Activated CD4-positive, alpha-beta T cell treated with anti-CD3 and anti-CD28 coated beads, Interleukin-2, amount 50 U/mL, for 48 hours (primary cell): ENCODE measurements at places on chromosomes 13 and 19.

- DNase-seq = no peak
These were observed 47.5 kb upstream of the MED4 start for GRCh38 chr13:48142436-48142835.

GRCh38 chr13:40874138-40874779 lies 84.8 kb downstream of the SLC25A15 start:
- DNase-seq = no peak

- no peak for DNase-seq
These were observed 95.2 kb downstream of the LRCH1 start for GRCh38 chr13:46648166-46648607.

DNA sequence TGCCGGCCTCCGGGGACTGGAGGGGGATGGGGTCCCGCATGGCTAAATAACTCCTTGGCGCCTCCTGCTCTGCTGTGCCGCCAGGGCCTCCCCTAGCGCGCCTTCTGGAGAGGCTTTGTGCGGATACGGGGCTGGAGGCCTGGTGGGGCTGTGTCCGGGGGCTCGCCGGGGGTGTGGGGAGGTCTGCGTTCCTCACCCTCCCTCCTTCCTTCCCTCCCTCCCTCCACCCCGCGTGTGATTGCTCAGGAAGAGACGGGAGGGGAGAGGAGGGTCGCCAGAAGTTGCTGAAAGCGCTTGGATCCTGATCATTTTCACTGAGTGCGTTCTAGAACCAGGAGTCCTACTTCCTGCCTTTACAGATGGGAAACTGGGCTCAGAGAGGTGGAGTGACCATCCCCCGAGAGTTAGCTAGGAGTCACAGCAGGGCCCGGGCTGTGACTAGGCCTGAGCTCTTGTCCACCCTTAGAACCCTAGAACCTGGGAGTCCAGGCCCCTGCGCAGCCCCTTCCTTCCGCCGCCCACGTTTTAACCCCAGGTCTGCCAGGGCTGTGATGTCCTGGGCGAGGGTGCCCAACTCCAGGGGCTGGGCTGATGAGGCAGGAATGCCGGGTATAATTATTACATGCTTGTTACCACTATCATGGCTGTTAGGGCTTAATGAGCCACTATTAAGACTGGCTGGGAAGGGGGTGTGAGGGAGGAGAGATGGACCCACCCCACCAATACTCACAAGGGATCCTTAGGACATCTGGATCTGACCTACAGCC lies 782 bp upstream of the JUND start:
- DNase-seq = peak; percentile 55

DNA sequence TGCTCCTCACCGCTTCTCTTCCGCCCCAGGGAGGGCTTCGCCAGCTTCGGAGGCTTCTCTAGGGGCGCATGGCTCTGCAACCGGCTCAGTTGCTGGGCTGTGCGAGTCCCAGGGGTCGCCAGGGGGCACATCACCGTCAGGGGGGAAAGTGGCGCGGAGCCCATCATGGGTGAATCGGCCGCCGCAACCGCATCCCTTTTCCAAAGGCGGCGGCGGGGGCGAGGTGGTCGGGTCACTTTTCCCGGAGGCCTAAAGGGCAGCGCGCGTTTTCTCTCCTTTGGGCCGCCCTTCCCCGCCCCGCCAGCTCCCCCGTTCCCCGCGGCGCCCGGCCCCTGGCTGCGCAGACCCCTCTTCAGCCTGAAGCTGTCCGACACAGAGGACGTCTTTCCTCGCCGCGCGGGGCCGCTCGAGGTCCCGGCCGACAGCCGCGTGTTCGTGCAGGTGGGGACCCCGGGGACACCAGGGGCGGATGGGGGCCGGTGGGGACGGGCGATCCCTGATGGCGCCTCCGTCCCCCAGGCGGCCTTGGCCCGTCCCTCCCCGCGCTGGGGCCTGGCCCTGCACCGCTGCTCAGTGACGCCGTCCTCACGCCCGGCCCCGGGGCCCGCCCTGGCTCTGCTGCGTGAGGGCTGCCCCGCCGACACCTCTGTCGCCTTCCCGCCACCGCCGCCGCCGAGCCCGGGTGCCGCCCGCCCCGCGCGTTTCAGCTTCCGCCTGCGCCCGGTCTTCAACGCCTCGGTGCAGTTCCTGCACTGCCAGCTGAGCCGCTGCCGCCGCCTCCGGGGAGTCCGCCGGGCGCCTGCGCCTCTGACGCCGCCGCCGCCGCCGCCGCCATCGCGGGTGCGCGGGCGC lies 1.7 kb downstream of the TGFBR3L start:
- peak; percentile 59 for DNase-seq

GRCh38 chr13:44812818-44813217 lies 176.5 kb downstream of the NUFIP1 start:
- DNase-seq = no peak

DNA sequence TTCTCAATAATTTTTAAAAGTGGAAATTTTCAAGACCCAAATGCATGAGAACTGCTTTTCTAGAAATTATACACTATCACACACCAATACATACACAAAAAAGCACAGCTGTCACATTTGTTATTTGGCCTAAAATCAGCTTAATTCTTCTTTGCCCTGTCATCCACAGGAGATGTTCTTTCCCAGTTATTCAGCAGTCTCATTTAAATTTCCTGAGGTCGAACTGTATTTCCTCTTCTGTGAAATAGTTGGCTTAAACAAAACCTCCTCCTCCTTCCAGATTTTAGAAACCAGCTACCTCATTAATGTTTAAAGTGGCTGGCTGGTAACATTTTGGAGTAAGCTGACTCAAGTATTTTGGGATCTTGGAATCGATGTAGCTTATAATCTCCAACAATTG lies 39.1 kb downstream of the SMAD9 start:
- DNase-seq = no peak

DNA sequence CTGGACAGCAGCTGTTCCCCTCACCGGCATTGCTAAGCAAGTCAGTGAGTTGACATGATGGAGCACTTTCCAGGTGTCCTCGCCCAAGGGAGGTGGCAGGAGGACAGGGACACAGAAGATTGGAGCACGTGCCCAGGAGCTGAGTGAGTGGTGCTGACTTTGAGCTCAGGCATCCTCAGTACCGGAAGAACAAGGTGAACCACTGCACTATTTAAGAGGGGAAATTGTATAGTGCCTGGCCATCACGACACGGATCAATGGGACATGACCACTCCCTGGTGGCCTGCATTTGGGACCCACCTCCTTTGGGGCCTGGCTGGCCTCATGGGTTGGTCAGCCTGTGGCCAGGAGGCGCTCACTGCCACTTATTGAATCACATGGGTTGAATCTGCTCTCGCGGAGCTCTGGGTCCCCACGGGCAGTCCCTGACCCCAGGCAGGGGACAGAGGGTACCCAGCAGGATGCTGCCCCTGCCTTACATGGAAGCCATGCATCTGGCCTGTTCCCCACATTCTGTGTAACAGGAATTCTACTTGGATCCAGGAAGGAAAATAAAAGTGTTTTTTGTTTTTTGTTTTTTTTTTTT lies 206.9 kb upstream of the ZNF536 start:
- DNase-seq = no peak

GRCh38 chr13:35219021-35219420 lies 257.5 kb downstream of the MAB21L1 start:
- no peak for DNase-seq

GRCh38 chr13:112974671-112975070 lies 5.7 kb downstream of the MCF2L start:
- DNase-seq = no peak

GRCh38 chr13:113584870-113585671 lies 518 bp downstream of the TFDP1 start:
- peak; percentile 37 for DNase-seq

- DNase-seq = no peak
These were observed 299.7 kb downstream of the LMO7 start for GRCh38 chr13:75935805-75936204.

DNA sequence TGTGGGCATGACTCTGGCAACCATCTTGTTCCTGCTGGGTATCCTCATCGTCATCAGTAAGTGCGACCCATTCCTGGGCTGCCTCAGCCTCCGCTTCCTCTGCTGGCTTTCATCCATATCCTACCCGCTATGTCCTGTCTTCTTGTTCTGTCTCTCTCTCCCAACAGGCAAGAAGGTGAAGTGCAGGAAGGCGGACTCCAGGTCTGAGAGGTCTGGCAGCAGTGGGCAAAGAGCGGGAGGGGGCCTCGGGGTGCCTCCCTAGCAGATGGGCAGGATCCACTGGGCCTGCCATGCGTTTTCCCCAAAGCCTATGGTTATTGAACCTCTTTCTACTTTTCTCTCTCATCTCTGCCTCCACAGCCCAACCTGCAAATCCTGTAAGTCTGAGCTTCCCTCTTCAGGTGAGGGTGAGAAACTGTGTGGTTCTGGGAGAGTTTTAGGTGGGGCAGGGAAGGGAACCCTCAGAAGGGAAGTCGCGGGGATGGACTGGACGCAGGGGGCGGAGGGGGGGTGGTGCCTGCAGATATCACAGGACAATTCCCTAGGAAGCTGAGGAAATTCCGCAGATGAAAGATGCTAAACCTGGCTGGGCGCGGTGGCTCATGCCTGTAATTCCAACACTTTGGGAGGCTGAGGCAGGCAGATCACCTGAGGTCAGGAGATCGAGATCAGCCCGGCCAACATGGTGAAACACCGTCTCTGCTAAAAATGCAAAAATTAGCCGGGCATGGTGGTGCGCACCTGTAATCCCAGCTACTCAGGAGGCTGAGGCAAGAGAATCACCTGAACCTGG lies 3.1 kb upstream of the FXYD5 start:
- DNase-seq = no peak

GRCh38 chr19:40530091-40530901 lies 46.4 kb upstream of the SHKBP1 start:
- DNase-seq = no peak

GRCh38 chr13:60716313-60716712 lies 319.3 kb downstream of the TDRD3 start:
- DNase-seq = no peak

GRCh38 chr19:23772675-23773063 lies 14.0 kb upstream of the ZNF681 start:
- DNase-seq = no peak

GRCh38 chr13:110233181-110233950 lies 73.6 kb downstream of the COL4A1 start:
- no peak for DNase-seq

DNA sequence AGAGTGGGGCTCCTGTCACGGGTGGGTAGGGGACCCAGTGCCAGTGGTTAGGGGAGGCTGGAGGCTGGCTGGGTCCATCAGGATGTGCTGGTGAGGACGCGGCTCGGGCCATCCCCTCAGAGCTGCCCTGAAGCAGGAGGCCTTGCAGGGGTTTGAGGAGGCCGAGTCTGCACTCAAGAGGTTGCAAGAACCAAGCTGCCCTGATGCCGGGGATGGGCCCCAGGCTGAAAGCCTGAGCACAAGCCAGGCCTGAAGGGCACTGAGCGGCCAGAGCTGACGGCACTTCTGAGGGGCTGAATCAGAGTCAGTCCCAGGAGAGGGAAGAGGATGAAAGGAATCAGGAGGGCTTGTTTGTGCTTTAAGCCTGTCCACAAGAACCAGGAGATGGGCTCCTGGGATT lies 92.9 kb downstream of the RGCC start:
- DNase-seq = no peak

GRCh38 chr13:90545070-90545840 lies 802.2 kb upstream of the MIR17HG start:
- no peak for DNase-seq

DNA sequence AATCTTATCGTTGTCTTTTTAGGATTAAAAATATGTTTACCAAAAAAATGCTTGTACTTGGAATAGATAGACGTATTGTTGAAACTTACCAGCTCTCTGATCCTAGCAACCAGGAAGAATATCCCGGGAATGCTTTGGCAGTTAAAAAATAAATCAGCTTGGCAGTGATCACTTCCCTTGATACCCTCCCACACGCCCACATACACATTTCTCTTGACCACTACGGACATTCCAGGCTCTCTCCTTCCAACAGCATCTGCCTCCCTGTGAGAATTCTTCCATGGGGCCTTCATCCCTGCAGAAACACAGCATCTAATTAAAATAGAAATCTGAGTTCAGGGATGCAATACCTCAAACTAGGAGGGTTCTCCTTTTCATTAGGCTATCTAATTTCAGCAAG lies 57.9 kb downstream of the THSD1 start:
- DNase-seq = no peak
